Stimulated activated naive CD8-positive, alpha-beta T cell treated with anti-CD3 and anti-CD28 coated beads, Interleukin-15, Interleukin-2, amounts not matched to agents 100 U/mL and 50 U/mL, for 24 hours (primary cell): ENCODE measurements at places on chromosomes 6 and 20.

- DNase-seq = no peak
Measured at GRCh38 chr20:6152777-6153176, 29.9 kb upstream of the FERMT1 start.

DNA sequence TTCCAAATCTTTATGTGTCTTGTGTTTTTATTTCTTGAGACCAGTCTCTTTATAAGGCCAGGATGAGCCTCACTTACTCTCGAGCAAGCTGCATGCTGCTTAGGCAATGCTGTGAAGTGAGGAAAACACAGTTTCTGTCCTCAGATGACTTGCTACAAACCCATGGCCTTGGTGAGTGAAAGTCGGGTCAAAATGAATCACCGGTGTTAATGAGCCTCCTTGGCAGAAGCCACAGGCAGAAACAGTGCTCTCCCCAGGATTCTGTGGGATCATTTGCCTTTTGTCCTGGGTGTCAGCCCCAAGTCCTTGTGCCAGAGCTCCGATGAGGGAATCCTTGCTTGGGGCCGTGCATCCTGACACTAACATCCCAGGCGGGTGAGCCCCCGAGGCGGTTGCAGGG lies 482.5 kb downstream of the QKI start:
- no peak for DNase-seq

DNA sequence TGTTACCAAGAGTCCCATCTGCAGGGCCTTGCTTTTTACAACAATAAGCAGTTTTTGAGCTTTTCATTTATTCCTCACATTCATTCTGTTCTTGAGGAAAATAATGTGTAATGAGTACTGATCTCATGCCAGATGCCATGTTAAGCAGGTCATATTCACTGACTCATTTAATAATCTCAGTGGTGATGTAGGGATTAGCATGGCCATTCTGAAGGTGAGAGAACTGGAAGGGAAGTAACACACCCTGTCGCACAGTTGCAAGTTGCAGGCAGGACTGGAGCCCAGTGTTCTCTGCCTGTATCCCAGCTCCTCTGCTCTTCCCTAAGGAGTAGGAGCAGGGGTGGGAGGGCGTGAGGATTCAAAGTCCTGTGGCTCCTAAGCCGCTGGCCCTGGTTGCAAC lies 5.6 kb downstream of the PCIF1 start:
- DNase-seq = no peak

DNA sequence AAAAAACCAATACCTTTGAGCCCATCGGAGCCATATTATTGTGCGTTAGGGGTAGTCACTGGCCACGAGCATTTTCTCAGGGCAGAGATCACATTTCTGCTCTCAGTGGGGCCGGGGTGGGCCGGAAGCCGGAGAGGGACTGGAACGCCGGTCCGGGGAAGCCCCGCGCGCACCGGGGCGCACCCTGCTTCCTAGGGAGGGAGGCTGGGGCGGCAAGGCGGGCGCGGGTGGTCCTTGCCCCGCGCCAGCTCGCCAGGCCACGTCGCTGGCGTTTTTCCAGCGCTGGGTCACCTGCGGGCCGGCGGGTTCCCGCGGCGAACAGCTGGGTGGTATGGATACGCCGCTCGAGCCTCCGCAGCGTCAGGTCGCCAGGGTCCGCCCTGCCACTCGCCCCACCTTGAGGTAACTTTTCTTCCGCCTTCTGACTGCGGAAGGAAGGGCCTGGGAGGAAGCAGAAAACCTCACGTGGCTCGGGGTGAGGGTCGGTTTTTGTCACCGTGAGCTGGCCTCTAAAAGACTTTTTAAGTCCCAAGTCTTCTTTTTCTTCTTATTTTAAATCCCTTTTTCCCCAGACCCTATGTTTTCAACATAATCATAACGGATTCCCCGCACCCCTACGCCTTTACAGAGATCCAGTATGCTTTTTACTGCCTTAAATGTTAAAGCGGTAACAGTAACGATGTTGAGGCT lies 2.7 kb upstream of the EEF1A1 start:
- peak; percentile 86 for DNase-seq

DNA sequence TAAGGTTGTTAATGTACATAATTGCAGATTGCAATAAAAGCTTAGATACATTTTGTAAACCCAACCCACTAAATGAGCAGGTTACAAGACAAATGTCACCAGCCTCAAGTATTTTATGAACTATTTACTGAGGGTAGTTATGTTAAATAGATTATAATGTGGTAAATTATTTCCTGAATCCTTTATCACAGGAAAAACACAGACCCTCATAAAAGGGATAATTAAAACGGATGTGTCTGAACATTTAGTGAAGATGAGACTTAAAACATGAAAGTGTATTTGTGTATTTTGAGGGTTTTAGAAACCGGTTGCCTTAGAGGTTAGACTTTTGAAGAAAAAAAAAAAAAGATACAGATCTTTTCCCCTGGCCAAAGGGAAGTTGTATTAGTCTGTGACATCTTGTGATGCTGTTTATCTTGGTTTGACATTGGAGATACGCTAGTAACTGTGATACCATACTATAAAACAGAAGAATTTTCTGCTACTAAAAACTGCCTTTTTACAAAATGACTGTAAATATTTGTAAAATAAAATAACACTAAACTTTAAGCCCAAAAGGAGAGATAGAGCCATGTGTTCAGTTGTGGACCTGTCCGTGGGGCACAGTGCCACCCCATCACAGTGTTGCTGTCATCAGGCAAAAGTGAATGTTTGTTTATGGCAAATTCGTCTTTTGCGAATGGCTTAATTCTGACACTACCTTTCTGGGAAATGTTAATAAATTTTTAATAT lies 9.7 kb downstream of the DYNLT1 start:
- no peak for DNase-seq

- no peak for DNase-seq
Measured at GRCh38 chr6:53062169-53062539, 3.0 kb upstream of the FBXO9 start.

GRCh38 chr6:40977085-40977484 lies 61.9 kb downstream of the UNC5CL start:
- no peak for DNase-seq

DNA sequence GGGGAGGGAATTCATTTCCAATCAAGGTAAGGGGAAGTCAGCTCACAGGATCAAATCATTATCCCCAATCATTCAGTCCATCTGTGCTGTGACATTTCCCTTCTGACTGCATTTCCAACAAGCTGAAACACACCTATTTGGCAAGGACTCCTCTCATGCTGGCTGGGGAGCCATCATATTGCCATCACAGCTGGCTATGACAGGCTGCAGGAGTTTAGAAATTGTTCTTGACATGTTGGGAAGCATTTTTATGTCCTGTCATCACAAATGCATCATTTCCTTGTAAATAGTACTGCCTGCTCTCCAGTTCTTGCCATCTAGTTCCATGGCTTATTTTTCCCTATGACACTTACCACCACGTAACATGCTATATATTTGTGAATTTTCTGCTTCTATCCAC lies 113.9 kb upstream of the TMEM170B start:
- no peak for DNase-seq

DNA sequence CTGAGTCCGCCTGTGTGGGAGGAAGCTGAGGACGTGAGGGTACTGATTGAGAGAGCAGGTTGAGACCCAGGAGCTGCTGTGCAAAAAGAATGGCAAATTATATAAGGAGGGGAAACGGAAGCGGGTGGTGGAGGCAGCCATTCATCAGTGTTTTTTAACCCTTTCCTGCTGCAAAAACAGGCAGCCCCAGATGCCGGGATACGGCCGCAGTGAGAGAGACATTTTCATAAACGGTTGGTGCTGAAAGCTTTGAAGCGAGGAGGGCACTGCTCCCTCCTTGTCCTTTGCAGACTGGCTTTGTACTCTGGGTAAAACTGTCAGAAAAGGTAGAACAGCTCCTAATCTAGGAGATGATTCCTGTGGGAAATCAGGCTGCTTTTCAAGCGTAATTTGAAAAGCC lies 56.4 kb downstream of the TTI1 start:
- no peak for DNase-seq

GRCh38 chr6:112841553-112842329 lies 494.6 kb downstream of the RFPL4B start:
- no peak for DNase-seq

- peak; percentile 90 for DNase-seq
Measured at GRCh38 chr20:63973636-63974401, 4.1 kb upstream of the ZNF512B start.

- DNase-seq = no peak
Measured at GRCh38 chr6:148501178-148501590, 158.5 kb downstream of the SASH1 start.

- no peak for DNase-seq
Measured at GRCh38 chr6:143538374-143538773, 26.9 kb upstream of the FUCA2 start.

GRCh38 chr6:16136621-16137450 lies 8.0 kb downstream of the MYLIP start:
- peak; percentile 39 for DNase-seq

DNA sequence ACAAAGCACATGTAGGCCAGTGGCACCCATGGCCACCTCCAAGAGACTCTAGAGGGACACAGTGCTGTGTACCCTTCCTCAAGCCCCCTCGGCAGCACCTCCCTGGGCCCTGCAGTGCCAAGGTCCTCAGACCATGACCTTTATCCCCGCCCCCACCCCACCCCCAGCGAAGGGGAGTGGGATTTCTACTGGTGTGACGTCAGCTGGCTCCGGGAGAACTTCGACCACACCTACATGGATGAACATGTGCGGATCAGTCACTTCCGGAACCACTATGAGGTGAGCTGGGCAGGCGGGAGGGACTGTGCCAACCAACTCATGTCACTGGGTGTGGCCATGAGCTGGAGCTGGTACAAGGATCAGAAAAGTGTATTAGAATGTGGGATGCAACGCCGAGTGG lies 38.0 kb downstream of the TTLL9 start:
- DNase-seq = no peak

- DNase-seq = no peak
Measured at GRCh38 chr6:17486680-17487079, 93.3 kb downstream of the CAP2 start.

DNA sequence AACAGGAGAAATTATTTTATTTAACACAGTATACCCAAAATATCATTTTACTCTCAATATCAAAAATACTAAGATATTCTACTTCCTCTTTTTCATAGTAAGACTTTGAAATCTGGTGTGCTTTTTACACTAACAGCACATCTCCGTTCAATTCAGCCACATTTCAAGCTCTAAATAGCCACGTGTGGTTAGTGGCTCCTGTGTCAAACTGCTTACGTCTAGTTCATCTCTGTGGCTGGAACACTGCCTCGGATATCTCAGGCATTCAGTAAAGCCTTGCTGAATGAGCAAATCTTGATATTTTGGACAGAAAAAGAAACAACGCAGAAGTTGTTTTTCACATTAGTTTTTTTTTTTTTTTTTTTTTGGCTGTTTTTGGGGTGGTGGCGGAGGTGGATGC lies 136.1 kb downstream of the EYA4 start:
- DNase-seq = no peak

DNA sequence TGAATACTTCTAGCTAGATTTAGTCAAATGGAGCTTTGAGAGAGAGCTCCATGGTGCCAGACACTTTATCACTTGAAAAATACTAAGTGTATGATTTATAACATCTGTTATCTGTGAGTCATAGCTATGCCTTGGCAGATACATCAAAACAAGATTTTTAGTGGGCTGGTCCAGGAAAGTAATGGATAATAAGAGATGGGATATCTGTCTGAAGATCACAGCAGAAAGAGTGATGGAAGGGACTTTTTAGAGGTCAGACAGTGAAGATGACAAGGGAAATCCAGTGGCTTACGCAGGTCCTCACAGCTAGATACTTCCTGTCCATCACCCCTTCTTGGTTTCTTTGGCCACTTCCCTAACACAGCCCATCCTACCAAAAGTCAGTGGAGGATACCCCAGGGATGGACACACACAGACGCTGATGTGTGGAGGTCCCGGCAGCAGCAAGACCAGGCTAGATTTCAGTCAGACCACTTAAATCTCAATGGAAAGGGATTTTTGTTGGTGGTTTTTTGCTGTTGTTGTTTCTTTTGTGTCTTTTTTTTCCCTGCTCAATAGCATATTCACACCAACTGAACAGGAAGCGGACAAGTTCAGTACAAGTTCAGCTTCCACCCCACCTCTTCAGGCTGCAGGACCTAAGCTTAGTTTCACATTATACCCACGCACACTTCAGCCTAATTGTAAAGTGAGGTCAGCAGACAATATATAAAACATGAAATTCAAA lies 209.3 kb downstream of the ALDH8A1 start:
- DNase-seq = no peak

GRCh38 chr6:75882734-75883133 lies 133.7 kb downstream of the MYO6 start:
- no peak for DNase-seq

- no peak for DNase-seq
Measured at GRCh38 chr6:140071601-140072062, 697.2 kb upstream of the CITED2 start.

GRCh38 chr6:124927806-124928205 lies 34.4 kb upstream of the RNF217 start:
- no peak for DNase-seq

GRCh38 chr6:54390362-54390761 lies 82.1 kb downstream of the TINAG start:
- no peak for DNase-seq

GRCh38 chr6:33433544-33434191 lies 13.8 kb downstream of the SYNGAP1 start:
- no peak for DNase-seq

DNA sequence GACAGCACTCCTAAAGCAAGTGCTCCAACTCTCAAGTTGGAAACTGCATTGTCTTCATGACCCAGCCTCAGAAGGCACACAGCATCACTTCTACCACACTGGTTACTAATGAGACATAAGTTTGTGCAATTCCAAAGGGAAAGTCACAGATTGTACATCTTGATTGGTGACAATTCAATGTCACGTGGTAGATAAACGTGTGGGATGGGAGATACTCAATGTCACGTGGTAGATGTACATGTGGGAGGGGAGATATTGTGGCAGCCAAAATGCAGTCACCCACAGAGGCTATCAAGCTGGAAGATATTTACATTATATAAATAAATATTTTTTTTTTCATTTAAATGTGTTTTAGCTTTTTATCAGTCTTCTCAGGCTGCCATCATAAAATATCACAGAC lies 393.3 kb downstream of the KIF16B start:
- no peak for DNase-seq

- no peak for DNase-seq
Measured at GRCh38 chr6:80541181-80541580, 434.7 kb downstream of the BCKDHB start.

GRCh38 chr6:56742122-56742791 lies 99.6 kb upstream of the DST start:
- no peak for DNase-seq

- DNase-seq = no peak
Measured at GRCh38 chr20:50877232-50877743, 53.9 kb downstream of the ADNP start.

DNA sequence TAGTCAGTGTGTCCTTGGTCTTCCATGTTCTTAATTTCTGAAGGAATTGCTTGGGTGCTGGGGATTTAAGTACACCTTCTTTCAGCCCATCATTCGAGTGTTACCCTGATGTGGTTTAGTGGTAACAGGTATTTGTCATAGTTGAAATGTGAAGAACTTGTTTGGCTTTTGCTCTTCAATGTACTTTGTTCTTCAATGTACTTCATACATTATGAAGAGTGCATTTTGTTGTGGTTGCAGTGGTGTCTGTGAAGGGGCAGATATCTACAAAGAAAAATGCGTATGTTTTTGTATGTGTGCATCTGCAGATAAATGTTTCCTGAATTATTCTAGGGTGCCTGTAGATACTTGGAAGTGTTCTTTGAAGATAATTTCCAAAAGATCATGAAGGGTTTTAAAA lies 111.2 kb upstream of the SUPT3H start:
- DNase-seq = no peak
